SK-N-MC (cell line): ENCODE measurements at places on chromosomes 2 and 18.

GRCh38 chr2:47509821-47510385, 106.9 kb downstream of the MSH2 start:
- no peak for DNase-seq

- DNase-seq, result no peak
Observed at GRCh38 chr2:11665510-11666362, 4.3 kb downstream of the NTSR2 start.

- DNase-seq, result no peak
Observed at GRCh38 chr2:220703279-220703678, 868.8 kb downstream of the EPHA4 start.

DNA sequence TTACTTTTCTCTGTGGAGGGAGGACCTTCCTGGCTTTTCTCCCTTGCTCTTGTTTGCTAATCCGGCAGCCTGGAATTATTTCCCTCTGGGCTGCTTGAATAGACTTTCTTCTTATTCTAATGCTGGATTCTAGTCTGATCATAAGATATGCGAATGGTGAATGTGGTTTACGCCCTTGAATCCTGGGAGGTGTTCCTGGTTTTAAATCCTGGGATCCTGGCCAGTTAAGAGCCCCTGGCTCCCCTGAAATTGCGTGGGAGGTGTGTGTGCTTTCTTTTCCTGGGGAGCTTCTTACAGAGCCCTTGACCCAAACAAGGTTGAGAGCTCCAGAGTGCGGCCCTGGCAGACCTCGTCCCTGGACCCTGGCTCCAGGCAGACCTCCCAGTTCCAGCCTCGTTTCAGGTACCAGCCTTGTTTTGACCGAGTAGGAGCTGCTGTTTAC, 2.8 kb downstream of the SH3BP4 start:
- DNase-seq, result no peak

GRCh38 chr2:164757934-164758695, 83.5 kb downstream of the COBLL1 start:
- DNase-seq, result no peak

DNA sequence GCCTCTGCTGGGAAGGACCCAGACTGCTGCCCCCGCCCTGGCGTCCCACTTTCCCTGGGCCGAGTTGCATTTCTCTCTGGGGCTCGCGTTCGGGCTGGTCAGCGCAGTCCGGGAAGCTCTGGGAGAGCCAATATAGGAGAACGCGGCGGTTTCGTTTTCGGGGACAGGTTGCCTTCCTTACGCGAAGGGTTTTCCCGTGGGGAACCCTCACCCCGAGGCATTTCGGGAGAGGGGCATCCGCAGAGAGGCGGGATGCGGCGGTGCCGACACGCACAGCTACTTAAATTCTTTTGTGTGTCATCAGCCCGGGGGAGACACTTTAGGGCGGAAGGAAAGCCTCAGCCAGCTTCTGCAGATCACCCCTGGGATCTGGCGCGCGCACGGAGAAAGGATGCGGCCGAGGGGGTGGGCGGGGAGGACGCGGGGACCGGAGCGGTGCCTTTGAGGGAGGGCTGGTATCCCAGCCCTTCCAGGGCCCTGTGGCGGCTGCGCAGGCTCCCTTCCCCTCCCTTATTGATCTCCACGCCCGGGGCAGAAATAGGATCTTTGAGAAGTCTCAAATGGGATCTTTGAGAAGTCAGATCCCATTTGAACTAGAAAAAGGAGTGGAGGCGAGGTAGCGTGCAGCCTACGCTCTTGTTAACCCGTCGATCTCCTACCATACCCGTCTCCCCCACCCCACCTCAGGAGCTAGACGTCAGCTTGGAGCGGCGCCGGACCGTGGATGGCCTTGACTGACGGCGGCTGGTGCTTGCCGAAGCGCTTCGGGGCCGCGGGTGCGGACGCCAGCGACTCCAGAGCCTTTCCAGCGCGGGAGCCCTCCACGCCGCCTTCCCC, 1.2 kb downstream of the GATA6 start:
- no peak for DNase-seq

DNA sequence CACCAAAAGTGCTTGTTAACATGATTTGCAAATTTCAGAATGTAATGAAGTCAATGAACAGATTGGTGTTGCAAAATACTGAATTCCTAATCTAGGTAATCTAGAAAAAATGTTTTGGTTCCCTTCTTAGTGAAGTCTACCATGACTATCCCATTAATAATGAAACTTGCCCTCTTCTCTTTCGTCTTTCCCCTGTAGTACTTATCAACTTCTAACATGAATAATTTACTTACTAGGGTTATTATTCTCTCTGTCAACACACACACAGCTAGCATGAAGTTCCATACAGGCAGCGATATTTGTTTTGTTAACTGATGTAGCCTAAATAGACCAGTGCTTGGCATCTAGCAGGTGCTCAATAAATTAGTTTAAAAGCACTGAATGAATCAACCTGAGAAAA, 160.2 kb downstream of the NCK2 start:
- DNase-seq, result no peak

- DNase-seq, result no peak
Observed at GRCh38 chr2:10123281-10123680, 742 bp downstream of the RRM2 start.

GRCh38 chr2:190303647-190304046, 16.0 kb downstream of the HIBCH start:
- no peak for DNase-seq

- no peak for DNase-seq
Observed at GRCh38 chr2:17713291-17713690, 40.3 kb downstream of the SMC6 start.

DNA sequence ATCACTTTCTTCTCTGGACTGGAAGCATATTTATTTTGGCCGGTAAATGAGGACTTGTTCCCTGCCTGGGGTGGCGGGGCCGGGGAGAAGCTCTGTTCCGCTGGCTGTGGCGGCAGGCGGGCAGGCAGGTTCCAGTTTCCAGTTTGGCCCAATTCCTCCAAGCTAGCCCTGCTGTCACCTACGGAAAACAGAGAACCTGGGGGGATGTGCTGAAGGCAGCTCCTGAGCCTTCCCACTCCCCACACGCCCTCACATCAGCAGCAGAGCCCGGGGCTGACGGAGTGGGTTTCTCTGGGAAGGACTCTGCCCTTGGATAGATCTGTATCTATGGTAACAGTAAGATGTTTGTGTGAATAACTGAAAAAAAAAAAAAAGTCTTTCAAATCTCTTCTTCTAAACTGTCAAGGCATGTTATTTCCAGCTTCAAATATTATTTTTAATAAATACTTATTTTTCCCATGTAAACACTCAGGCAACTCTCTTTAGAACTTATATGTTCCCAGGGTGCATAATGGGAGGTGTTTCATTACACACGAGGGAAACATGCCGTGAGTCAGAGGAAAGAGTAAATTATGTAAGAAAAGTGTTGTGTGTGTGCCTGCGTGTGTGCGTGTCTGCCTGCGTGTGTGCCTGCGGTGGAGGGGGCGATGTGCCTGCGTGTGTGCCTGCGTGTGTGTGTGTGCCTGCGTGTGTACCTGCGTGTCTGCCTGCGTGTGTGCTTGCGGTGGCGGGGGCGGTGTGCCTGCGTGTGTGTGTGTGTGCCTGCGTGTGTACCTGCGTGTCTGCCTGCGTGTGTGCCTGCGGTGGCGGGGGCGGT, 116.1 kb upstream of the ZNF516 start:
- no peak for DNase-seq

GRCh38 chr2:55049043-55049820, 1.0 kb downstream of the RTN4 start:
- DNase-seq, result no peak

DNA sequence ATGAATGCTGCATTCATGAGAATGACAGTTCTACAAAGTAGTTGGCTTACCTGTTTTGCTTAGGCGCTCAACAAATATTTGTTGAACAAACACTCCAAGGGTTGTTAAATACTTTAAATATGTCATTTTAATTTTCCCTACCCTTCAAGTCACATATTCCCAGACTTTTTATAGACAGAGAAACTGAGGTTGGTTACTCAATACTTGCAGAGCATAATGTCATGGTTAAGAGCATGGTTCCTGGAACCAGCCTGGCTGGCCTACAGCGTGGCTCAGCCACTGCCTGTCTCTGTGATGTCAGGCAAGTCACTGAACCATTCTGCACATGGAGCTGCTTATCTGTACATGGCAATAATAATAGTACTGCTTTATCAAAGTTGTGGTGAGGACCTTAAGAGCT, 120.0 kb upstream of the STK17B start:
- DNase-seq, result no peak

GRCh38 chr2:161044921-161045320, 115.3 kb upstream of the TANK start:
- no peak for DNase-seq
